ENCODE measurements at places on chromosomes 1 and 21.
A peak's percentile ranks its signal among the peaks of the same experiment; 100 is the strongest.

GRCh38 chr1:94982398-94982797, 55.5 kb upstream of the CNN3 start:
- no peak for DNase-seq

DNA sequence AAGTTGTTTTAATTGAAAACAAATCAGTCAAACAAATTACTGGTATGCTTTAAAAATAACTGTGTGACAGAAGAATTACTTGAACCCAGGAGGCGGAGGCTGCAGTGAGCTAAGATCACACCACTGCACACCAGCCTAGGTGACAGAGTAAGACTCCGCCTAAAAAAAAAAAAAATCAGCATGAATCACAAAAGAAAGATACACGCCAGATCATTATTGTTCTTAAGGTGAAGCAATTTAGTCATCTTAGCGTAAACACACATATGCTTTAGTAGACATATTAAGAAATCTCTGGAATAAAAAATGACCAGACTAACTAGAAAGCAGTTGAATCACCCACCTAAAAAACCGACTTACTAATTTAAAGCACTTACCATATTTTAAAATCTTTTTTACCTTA, 20.2 kb downstream of the RERE start:
- DNase-seq: no peak

DNA sequence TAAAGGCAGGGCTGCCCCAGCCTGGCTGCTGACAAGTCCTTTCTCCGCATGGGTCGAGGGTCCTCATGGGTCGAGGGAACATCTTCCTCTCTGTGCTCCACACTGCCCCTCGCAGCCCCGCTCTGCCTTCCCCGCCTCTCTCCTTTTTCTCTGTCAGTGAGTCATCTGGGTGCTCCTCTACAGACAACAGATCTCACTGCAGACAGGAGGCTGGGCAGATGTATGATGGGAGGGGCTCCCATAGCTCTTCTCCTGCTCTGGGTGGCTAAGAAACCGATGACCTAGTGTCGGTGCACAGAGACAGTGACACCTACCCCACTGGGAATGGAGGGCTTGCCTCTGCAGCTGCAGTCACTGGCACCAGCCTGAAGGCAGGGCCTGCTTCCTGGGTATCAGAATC, 5.5 kb downstream of the KCNA10 start:
- no peak for DNase-seq

DNA sequence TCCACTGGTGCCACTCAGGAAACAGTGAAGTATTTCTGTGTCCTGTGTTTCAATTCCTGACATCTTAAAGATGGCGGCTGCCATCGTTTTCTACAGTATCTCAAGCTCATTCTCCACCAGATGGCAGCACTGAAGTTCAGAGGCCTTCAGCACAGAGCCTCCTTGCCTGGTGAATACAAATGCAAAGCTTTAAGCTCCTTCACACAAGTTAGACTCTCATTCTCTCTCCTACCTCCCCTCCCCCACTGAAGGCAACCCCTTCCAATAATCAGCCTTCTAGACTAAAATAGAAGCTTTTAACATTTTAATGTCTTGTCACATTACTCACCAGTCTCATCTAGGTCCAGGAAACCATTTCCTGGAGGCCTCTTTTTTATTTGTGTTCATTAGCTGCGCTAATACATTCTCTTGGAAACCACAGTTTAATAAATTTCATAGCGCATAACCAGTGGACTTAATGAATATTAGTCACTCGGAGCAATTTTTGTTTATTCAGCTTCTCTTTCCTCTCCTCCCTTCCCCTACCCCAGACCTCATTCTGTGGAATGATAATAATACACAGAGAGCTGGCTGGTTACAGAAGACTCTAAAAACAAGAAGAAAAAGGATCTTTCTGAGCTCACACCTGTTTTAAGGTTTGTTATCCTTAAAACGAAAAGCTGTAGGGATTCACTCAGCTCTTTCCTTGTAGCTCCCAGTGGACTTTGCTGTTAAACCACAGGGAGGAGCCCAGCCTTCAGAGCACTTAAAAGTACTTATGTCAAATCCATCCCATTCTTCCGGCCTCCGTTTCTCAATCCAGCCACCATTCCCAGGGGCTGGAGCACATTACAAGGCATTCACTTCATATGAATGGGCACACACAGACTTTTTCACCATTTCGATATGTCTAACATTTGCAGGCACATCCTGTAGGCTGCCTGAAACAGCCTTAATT, 384.9 kb downstream of the HLX start:
- peak; percentile 12 for DNase-seq

DNA sequence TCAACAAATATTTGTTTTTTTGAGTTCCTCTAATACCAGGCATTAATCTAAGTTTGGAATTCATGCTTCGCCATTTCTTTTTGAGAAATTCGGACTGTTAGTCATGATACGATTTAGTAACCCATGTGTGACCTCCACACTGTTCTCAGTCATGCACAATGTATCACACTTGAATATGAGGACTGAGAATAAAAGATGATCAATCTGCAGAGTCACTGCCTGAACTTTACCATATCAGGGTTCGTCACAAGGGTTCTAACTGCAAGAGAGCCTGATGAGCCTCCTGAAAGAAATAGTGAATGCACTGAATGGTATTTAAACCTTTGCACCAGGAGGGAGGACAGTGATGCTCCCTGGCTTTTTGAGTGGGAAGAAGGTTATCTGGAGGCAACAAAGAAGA, 10.9 kb upstream of the FASLG start:
- DNase-seq: no peak

DNA sequence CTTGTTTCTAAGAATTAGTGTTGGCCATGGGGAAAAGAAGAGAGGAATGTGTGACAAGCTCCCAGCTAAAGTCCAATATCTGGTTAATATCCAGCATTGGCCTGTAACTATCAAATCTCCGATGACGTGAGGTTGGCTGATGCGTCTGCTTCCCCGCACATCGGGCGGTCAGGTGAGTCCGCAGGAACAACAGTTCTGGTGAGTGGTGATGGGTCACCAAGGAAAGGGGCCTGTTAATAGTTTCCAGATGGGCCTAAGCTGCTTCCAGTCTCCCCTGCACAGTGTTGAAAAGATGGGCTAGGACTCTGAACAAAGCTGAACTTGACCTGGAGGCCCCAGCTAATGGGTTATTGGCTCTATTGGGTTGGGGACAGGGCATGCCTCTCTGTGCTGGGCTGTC, 193.1 kb upstream of the EDN2 start:
- no peak for DNase-seq

Data from effector CD4-positive, alpha-beta T cell (primary cell).